BJ (cell line): ENCODE measurements at places on chromosomes 16 and 17. TPM values are rescaled to one million over a fixed set of nuclear protein-coding genes. Genes with fewer than 3 reads are reported as not detected.

DNA sequence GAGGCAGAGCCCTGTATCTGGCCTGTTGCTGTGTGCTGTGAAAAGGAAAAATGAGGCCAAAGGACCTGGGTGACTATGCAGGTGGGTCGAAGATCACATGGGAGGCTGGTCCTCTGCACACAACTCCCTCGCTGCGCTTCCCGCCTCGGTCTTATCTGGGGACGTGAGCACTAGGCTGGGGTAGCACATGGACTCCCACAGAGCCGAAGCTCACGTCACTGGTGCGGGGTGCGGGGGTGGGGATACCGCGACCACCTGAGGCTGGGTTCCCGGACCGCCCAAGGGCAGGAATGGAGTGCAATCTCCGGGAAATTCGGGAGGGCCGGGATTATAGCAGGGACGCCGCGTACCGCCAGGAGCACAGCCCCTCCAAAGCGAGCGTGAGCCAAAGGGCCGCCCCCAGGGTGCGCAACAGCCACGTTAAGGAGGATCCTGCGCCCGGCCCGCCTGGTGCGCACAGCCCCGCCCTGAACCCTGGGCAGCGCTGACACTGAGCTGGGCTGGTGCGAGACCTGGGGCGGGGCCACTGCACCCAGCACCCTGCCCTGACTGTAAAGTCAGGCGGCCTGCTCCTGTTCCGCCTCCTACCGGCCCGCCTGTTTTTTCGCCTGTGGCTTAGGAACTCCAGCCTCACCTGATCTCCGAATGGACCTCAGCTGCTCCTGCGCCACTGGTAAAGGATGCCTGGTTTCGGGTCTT lies 4.8 kb downstream of the MT1A start:
- no peak for DNase-seq

- DNase-seq, result no peak
These were observed 47.8 kb downstream of the PITPNM3 start for GRCh38 chr17:6508519-6509030.

DNA sequence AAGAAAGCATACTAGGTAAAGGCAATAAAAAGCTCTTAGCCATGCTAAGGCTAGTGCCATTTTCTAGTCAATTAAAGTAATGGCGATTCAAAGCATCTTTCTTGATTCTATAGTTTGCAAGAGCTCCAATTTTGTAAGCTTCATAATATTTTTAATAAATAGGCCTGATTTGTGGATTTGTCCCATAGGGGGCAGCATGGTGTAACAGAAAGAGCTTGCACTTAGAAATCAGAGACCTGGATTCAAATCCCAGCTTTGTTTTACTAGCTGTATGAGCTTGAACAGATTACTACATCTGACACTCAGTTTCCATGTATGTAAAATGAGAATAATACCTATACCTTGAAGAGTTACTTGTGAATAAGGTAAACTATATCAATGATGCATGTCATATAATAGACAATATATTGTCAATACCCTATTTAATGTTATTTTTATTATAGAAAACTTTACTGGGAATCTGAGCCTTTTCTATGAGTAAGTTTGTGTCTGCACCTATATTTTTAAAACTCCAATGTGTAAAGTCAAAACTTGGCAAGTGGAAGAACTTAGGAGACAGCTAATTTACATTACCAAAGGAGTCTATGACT lies 93.6 kb upstream of the NOG start:
- no peak for DNase-seq

The GPR139 gene
- not detected in 2 replicates for polyA plus RNA-seq

DNA sequence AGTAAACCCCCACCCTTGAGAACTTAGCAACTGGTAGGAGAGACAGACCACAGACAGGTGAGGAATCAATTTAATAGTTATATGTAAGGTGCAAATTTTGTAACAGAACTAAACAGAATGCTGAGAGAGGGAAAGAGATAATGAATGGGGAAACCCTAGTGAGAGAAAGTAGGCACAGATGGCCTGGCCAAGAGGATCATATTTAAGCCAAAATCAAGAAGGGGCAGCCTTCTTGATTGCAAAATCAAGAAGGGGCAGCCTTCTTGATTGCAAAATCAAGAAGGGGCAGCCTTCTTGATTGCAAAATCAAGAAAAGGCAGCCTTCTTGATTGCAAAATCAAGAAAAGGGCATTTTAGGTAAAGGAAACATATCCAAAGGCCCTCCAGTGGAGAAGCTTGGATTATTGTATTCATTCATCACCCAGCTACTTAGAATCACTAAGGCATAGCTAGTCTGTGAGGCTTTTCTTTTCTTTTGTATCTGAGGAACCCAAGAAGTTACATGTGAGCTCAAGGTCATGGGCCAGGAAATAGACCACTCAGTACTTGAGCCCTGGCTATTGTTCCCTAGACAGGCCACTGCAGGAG lies 190.6 kb downstream of the CYLD start:
- DNase-seq, result no peak
